ENCODE measurements at places on chromosomes 16 and 17.

DNA sequence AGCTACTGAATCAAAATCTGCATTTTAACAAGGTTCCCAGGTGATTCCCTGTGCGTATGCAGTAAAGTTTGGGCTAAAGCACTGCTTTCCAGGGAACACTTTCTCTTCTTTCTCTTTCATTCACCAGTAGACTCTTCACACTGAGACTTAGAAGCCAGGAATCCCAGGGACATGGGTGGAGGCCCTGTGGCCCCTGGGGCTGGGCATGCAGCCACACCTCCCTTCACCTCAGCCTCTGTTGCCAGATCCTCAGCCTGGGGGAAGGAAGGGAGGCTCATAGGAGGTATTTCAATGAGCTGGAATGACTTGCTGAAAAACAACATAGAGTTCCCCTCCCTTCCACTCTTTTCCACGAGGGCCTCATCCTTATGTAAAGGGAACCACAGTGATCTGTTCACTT lies 1.2 kb downstream of the G6PC3 start:
- DNase-seq = no peak

DNA sequence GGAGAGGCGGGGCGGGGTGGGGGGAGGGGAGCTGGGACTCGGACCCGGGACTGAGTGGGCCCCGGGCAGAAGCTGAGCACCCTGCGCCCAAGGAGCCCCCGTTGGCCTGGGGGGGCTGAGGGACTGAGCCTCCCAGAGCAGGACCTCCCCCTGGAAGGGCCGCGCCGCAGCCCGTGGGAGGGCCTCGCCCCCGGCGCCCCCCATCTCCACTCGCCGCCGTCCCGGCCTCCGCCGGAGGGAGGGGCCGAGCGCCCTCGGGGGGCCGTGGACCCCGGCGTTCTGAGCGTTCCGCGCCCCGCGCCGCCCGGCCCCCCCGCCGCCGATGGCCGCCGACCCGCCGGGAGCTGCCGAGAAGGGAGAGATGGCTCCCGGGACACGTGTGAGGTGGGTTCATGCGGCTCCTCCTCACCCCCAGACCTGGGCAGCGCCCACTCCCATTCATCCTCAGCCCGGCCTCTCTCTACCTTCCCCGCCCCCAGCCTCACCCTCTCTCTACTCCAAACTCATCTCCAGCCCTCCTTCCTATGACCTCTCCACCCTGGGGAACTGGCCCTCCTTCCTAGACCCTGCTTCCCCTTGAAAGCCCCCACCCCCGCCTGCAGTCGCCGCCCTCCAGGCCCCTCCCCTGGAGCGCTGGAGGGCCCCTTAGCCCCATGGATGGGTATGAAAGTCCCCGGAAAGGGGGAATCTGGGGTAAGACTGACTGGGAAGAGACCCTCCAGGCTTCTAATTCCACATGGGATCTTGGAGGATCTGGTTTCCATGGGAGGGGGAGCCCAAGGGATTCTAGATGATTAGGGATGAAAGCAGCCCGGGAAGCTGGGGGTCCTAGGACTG lies 922 bp downstream of the FBXL19 start:
- DNase-seq = no peak

- no peak for DNase-seq
These were observed 76.1 kb upstream of the CORO6 start for GRCh38 chr17:29698837-29699236.

DNA sequence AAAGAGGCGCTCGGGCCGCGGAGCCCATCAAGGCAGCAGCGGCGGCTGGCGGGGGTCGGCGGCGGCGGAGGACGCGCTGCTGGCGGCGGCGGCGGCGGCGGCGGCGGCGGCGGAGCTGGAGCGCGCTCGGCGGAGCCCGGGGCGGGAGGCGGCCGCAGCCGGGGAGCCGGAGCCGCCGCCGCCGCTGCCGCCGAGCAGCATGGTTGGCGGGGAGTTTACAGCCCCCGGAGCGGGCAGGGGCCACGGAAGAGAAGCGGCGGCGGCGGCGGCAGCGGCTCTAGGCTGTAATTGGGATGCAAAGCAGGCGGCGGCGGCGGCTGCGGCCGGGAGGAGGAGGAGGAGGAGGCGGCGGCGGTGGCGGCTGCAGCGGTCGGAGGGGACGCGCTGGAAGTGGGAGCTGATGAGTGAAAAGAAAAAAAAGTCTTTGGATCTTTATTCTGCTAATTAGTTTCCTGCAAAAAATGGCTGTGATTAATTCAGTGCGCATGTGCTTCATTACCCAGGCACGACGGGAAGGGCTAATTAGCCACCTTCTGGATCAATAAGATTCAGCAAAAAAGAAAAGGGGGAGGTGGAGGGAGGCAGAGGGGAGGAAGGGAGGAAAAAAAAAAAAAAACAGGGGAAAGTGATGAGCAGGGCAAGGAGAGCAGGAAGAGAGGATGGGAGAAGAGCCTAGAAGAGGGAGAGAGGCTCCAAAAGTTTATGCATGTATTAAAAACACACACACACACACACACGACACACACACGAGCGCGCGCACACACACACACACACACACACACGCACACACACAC lies 10.9 kb upstream of the ZFHX3 start:
- no peak for DNase-seq

GRCh38 chr16:85768199-85768598 lies 17.3 kb upstream of the C16orf74 start:
- DNase-seq = no peak

- no peak for DNase-seq
These were observed 811 bp upstream of the MAP2K3 start for GRCh38 chr17:21283482-21284318.

DNA sequence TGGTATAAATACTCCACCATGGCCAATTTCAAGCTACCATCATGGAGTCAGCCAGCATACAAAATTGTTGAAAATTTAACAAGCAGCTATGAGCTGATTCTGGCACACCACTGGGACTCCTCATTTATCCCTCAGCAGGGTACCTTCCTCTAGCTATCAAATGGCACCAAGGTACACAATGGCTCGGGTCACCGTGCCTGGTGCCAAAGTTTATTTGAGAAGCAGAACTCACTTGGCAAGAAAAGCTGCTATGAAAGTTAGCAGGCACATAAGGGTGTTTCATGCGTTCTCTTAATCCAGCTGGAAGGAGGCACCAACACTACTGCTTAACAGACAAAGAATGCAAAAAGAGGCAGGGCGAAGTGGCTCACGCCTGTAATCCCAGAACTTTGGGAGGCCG lies 51.6 kb downstream of the IKZF3 start:
- DNase-seq = no peak

DNA sequence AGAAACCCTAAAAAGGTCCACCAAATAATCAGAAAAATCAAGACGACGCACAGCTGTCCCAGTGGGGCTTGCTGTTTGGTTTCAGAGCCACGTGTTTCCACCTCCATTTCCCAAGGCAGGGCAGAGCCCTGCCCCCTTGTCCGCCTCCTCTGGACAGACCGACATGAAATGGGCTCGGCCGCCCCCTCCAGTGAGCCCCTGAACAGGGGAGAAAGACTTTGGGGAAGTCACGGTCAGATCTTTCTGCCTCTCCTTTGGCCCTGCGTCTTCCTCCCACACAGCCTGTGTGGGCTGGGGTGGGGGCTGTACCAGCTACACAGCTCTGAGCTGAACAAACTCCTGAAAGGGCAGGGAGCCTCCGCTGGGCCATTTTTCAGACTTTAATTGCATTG lies 230.7 kb downstream of the ENGASE start:
- no peak for DNase-seq
